NCI-H446 treated with DMSO at 0.1 percent for 48 hours (cell line): ENCODE measurements at places on chromosomes 13 and 19.
A peak's percentile ranks its signal among the peaks of the same experiment; 100 is the strongest.

GRCh38 chr19:29745253-29745652, 30.2 kb upstream of the C19orf12 start:
- no peak for DNase-seq

- DNase-seq: no peak
Observed at GRCh38 chr13:81017513-81018152, 676.7 kb upstream of the SPRY2 start.

DNA sequence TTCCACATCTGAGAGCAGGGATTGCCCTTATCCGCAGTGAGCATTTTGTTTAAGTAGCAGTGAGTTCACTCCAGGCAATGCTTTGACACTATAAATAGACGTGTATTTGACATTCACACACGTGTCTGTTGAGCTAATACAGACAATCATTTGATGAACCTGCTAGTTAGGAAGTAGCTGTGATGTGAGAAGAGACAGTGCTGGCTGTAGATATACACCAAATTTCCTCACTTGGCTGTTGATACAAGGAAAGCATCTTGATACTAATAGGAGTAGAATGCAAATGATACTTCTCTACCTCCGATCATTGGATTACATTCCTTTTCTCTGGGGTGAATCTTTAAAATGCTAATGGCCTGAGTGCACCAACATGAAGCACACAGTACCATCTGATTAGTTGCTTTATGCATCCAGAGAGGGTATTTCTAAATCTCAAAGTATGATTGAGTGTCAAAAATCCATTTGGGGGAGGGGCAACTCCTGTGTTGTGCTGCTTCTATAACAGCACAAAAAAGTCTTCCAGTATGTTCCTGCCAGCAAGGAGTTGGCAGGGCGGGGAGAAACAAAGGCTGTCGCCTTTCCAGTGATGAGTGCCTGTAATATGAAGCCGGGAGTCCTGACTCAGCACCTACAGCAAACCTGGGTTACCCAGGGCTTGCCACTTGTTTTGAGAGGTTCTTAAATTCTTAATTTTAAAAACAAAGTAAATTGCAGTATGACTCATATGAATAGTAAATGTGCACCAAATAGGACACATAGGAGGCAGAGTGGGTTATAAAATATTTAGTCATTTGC, 7.0 kb downstream of the CUL4A start:
- DNase-seq: no peak

GRCh38 chr13:37207691-37208451, 102.4 kb upstream of the CSNK1A1L start:
- no peak for DNase-seq

- no peak for DNase-seq
Observed at GRCh38 chr13:59790626-59791025, 373.1 kb downstream of the DIAPH3 start.

DNA sequence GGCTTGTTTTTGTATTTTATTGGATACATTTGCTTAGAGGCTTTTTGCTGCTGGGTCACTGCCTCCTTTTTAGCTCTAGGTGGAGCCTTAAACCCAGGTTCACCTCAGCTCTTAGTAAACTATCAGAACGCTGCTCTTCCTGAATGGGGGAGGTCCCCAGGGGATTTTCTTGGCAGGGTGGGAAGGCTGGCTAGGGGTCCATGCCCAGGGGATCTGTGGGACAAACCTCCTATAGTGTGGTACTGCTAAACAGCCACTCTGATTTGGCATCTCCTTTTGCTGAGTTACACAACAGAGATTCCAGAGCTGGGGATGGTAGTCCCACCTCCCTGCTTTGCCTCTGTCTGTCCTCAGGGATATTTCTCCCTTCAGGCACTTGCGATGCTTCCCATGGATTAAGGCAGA, 204.9 kb downstream of the ZIC5 start:
- peak; percentile 40 for DNase-seq

DNA sequence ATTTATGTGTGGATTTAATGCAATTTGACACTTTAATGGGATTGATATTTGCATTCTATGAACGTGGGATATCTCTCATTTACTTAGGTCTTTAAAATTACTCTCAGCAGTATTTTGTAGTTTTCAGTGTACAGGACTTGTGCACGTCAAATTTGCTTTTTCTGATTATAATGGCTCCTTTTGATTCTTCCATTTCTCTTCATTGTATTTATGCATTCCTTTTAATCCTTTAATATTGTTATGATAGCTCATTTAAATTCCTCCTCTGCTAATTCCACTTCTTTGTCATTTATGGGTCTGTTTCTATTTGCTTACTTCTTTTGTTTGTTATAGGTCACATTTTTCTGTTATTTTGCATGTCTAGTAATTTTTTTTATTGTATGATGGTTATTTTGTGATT, 226.6 kb downstream of the ATP8A2 start:
- no peak for DNase-seq

DNA sequence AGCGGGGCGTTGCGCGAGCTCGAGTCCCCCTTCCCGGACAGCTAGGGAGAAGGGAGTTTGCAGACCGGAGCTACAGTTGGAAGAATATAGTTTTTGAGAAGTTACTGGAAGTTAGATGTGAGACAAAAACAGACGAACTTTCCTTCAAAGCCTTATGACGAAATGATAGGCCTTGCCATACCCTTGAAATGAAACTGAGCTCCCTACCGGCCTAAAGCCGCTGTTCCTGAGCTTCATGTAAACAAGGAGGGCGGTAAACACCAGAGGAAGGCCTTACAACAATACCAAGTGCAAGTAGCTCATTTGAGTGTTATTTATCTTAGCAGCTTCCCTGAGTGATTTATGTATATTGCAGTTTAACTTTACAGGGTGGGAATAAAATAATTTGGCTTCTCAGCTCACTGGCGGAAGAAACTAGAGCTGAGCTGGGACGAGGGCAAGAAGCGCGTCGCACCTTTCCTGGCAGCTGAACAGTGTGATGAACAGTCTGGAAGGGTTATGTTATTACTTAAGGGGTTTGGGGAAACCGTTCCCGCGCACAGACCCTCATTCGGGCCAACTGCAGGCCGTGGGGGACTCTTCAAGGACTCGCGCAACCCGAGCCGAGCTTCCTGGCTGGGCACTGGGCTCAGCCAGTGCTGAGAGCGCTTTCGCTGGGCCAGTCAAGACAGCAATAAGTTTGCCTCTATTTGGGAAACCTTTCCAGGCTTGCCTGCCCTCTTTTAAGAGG, 111.2 kb downstream of the KCNRG start:
- DNase-seq: no peak
